ENCODE measurements at places on chromosomes 3 and 15.

GRCh38 chr15:100911086-100911485 lies 8.1 kb upstream of the LRRK1 start:
- DNase-seq: no peak

- no peak for DNase-seq
These were observed 2.1 kb upstream of the PCCB start for GRCh38 chr3:136247855-136248590.

DNA sequence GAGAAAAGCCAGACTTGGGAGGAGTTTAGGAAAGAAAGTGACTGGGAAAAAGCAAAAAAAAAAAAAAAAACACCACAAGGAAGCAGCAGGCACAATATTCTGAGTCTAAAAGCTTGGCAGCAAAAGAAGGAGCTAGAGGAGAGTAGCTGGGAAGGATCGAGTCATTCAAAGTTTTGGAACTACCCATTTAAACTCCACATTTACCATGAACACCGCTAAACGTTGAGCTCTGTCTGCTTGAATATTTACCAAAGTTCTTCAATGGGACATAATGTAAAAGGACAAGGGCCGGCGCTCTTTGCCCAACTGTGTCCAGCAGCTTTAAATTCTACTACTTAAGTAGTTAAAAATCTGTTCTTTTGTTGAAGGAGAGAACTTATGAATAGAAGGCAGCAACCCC lies 481.9 kb downstream of the FOXP1 start:
- DNase-seq: peak; percentile 44

GRCh38 chr3:125310623-125311081 lies 64.5 kb downstream of the ZNF148 start:
- no peak for DNase-seq

DNA sequence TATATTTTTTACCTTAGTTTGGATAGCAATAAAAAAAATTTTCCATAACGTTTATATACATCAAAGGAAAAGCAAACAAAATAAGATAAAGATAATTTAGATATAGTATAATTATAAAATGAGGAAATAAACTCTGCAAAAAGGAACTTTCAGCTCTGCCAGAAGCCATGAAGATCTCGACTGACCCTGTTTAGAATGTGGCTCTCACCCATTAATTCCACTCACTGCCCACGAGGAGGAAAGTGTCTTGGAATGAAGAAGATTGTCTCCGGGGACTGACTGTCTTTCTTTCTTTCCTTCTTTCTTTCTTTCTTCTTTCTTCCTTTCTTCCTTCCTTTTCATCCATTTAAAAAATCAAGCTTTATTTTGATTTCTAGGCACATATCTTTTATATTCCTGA lies 20.1 kb upstream of the PRR20G start:
- DNase-seq: no peak

DNA sequence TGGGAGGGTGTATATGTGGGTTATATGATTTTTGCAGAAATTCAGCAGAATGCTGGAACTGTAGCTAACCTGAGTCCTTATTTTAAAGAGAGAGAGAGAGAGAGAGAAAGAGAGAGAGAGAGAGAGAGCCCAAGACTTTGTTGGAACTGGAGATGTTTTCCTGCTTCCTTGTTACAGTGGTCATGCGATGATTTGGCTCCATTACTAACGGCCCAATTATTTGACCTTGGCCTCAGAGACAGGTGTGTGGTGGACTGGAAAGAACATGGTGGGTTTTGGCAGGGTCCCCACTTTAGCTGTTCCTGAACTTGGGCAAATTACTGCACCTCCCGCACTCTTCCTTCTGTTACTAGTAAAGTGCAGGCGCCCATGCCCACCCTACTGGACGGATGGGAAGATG lies 14.8 kb upstream of the ACSBG1 start:
- no peak for DNase-seq

DNA sequence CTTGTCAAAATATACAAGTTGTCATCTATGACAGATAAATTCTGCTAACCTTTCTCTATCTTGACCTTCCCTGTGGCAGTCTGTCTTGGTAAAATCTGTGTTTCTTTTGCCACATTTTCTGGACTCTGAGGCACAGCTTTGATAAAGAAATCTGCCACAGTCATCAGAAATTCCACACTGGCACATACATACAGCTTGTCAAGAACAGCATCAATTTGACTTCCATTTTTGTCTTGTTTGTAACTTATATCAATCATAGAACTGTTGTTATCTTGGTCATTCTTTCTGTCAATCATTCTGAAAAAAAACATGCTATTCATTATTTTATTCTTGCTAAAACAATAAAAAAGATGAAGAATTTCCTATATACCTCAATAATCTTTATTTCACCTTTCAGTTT lies 130.8 kb downstream of the VPS13C start:
- no peak for DNase-seq

- no peak for DNase-seq
These were observed 3.6 kb downstream of the STIMATE start for GRCh38 chr3:52893723-52894122.

DNA sequence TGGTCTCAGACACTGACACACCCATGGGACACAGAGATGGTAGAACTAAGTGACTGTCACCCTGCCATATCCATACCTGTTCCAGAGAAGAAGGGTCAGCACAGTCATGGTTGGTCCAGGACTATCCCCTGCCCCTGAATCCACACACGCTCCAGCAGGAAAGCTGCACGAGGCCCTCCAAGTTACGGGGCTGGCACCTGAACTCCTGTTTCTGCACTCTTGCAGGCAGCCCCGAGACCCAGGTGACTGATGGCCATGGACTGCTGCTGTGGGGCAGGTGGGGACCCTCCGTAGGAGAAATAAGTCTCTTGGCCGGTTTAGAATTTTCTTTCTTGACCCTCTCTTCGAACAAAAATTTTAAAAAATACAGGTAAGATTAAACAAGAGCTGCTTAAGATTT lies 30.6 kb downstream of the CHDH start:
- DNase-seq: no peak

GRCh38 chr15:81284256-81285031 lies 39.5 kb downstream of the STARD5 start:
- DNase-seq: no peak

DNA sequence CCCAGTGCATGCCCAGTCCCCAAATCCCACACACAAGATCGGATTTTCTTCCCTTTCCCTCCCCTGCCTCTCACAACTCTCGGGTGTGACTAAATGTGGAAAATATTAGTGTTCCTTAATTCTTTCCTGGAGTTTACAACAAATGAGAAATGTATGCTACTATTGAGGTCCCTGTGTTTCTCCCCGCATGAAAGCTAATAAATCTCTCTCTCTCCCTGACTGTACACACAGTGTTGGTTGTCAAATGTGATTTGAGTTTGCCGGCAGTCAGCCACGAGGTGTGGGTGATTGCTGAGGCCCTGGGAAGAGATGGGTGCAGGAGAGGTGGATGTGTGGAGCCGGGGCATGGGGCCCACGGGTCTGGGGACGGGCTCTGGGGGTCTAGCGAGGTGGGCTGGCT lies 161.4 kb upstream of the IQSEC1 start:
- DNase-seq: no peak

DNA sequence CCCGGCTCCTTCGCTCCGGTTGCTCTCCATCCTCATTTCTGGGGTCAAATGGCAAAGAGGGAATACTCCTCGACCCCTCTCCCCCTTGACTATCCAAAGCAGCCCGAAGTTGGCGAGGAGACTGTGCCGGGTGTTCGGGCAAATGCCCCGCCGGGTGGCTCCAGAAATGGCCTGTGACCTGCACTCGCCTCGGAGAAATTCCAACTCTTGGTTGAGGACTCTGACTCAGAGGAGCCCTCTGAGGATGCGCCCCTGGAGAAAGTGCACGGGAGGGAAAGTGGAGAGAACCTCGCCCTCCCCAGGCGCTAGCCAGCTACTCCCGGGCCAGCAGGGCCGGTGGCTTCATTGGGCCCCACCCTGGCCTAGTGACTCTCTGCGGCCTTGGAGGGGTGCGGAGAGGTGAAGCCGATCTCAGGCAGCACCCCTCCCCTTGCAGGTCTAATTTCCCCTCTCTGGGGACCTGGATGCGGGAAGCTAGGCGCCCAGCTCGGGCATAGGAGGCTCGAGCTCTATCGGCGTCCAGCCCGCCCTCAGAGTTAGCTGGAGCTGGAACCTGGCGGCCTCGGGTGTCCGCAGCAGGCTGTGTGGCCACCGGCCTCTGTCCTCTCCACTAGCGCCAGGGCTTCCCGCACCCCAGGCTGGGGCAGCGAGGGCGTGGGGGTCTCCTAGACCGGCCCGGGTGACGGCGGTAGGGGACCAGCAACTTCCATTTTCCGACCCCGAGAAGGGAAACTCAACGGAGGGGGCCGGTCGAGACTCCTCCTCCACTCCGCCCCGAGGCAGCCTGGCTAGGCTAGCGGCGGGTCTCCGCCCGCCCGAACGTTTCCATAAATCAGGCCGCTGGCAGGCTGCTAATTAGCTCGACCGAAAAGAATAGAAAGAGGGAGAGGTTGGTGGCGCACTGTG lies 29.4 kb downstream of the NR2F2 start:
- DNase-seq: no peak

Data from EL (cell line).